ENCODE measurements at places on chromosomes 1 and 21.

GRCh38 chr1:157081707-157082106, 17.9 kb downstream of the ETV3L start:
- DNase-seq: no peak

GRCh38 chr1:106780806-106781569, 275.5 kb upstream of the PRMT6 start:
- no peak for DNase-seq

- no peak for DNase-seq
These were observed 73.2 kb downstream of the NKAIN1 start for GRCh38 chr1:31166462-31166861.

GRCh38 chr1:247332623-247333361, 1.1 kb upstream of the ZNF496 start:
- DNase-seq: no peak

- DNase-seq: no peak
These were observed 11.9 kb downstream of the FASLG start for GRCh38 chr1:172670791-172671190.

GRCh38 chr1:220565670-220566069, 37.7 kb downstream of the MARK1 start:
- no peak for DNase-seq

DNA sequence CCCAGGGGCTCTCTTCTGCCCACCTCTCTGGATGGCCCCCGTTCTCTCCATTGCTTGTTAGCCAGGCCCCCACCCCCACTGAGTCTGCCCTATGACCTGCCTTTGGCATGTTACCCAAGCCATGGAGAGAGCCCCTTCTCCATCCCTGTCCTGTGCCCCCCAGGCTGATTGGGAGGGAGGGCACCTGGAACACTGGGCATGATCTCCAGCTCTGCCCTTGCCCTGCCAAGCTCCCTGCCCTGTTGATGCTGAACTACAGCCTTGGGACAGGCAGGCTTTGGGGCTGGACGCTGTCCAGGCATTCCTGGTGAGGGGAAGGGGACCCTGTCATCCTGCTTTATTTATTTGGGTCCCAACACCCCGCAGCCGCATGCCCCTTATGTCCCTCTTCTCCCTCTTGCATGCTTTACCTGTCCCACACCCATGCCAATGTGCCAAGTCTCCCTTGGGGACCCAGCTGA, 10.7 kb downstream of the TRIM46 start:
- no peak for DNase-seq

GRCh38 chr1:231699784-231700183, 73.2 kb downstream of the DISC1 start:
- DNase-seq: no peak

- no peak for DNase-seq
These were observed 63.5 kb upstream of the MROH9 start for GRCh38 chr1:170871868-170872267.

All from RWPE2 (cell line).